Esophagus squamous epithelium (tissue), 5 donors: ENCODE measurements at places on chromosomes 11 and 22.

GRCh38 chr22:37193629-37194191, 5.7 kb upstream of the C1QTNF6 start:
- no peak for DNase-seq

DNA sequence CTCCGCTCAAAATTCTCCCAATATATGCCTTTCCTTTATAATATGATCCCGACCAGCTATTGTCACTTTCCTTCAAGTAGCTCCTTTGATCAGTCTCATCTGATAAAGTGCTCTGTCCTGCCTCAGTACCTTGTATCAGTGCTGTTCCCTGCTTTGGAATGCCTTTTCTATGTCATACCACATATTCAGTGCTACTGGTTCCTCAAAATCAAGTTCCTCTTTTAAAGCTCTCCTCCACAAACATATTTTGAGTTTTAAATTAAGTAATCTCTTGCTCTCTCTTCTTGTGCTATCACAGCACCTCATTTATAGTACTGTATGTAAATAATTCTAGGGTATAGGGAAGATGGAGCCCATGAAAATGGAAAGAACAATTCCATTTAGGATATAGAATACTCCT, 137.1 kb upstream of the CTSC start:
- DNase-seq = no peak

DNA sequence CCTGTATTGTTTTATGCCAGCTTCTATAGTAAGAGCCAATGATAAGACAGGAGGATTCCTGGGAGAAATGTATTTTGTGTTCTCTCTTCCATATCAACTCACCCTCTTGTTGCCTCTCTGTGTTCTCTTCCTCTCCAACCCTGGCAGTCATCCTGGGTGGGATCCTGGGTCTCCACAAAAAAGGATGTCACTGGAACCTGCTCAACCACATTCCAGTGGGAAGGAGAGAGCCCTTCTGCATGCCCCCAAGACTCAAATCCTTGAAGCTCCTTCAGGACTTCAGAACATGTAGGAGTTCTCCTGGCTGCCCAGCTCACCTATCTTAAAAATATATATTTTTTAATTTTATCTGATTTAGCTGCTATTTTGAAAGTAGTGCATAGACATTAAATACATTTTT, 26.1 kb downstream of the APOL6 start:
- no peak for DNase-seq

- no peak for DNase-seq
Observed at GRCh38 chr11:79822766-79823165, 381.9 kb upstream of the TENM4 start.

- DNase-seq = no peak
Observed at GRCh38 chr11:131923309-131923708, 552.9 kb downstream of the NTM start.

DNA sequence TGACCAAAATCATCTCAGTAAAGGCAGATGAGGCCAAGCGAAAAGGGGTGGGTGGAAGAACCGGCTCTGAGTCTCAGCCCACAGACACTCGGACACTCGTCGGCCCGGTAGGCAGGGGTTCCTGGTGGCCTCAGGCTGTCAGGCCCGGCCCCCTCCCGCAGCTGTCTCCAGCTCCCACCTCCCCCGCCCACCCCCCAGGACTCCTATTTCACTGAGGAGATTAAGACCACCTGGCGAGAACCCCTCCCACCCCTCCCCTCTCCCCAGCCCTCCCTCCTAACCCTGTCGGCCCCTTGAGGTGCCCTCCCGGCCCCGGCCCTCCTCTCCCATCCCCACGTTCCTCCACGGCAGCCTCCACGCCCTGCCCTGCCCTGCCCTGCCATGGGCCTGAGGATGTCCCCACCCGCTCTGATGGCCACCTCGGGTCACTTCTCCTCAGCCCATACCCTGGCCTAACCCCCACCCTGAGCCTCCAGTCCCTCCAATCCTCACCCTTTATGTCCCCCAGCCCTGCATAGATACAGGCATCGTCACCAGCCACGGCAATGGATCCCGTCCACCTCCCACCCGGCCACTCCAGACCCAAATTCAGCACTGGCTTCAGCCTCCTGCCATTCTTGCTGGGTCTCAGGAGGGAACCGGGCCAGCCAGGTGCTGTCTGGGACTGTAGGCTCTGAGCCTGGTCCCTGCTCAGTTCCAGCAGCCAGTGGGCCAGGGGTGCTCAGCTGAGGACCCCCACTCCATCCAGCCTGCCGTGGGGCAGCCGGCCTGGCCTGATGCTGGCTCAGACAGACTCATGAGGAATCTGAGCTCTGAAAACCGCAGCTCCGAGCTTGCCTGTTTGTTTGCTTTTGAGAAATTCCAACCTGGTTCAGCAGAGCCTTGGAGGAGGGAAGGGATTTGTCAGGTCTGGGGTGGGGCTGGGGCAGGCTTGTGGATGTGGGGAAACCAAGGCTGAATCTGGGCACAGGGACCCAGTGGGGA, 9.8 kb upstream of the TBX1 start:
- DNase-seq = no peak

DNA sequence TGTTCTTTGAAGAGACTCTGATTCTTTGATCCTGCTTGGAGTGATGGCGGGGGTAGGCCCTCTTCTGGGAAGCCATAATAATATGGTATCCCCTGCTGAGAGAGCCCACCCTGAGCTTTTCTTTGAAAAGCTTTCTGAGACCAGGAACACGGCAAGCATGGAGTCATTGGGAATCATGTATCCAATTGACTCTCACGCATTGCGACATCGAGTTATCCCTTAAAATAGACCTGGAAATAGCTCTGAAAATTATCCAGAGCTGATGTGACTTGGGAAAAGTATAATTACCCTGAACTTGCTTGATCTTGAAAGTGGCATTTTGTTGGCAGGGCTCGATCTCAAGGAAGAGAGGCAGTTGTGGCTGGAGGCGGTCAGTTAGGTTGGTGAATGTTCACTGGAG, 36.8 kb upstream of the MPEG1 start:
- no peak for DNase-seq

DNA sequence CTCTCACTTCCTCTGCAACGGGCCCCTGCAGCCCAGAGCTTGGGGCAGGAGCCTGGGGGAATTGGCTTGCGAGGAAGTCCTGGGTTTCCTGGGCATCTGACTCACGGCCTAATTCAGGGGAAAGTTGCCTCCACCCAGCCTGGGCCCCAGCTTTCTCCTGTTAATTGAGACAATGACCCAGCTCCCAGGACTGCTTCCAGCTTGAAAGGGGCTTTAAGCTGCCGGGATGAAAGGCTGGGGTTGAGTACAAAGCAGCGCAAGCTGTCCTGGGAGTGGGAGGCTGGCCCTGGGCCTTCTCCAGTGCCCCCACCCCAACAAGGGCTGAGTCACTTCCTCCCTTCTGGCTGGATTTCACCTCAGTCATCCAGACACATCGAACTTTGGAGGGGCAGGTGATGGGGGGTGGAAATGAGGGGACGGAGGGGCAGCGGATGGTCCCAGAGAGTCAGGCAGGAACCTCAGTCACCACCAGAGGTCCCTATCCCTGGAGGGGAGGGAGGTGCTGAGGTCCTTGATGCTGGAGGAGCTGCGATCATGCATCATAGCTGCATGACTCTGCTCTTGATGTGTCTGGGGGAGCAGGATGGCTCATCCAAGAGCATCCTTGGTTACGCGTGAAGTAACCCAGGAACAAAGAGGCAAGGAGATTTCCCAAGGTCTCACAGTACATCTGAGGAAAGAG, 30.1 kb upstream of the OAF start:
- DNase-seq = no peak

DNA sequence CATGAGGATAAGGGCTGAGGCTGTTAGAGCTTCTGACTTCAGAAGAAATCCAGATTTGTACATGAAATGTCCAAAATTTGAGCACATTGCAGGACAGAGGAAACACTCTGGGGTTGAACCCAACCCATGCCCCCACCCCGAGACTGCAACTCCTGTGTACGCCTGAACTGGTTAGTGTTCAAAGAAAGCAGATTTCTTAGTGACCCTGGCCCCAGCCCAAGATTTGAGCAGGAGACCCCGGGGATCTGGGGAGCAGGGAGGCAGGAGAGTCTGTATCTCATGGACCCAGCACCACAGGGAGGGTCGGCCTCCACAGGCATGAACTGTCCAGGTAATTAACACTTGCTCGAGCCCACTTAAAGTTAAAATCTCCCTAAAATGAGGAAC, 69.3 kb upstream of the WNT7B start:
- DNase-seq = no peak

- no peak for DNase-seq
Observed at GRCh38 chr11:45885274-45885920, at the start of gene MAPK8IP1. Gene MAPK8IP1, plus strand, starts transcription at chr11:45885651. Its CDS starts 170 bp downstream, at chr11:45885821.

- DNase-seq = no peak
Observed at GRCh38 chr22:42745118-42745517, 24.4 kb upstream of the A4GALT start.

DNA sequence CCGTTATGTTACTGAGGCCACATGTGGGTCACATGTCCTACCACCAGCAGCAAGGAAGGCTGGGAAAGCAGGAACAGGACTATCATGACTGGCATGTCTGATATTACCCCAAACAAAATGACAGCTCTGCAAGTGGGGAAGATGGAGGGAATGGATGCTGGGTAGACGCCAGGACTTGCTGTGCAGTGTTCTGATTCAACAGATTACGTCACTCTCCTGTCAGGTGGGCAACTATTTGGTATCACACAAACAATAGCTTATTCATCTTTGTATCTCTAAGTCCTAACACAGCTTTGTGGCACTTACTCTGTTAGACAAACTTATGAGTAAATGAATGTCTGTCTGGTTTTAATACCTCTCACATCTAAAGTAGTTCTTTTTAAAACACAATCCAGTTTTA, 105.2 kb downstream of the SPON1 start:
- no peak for DNase-seq

GRCh38 chr11:10641912-10642697, 51.5 kb downstream of the IRAG1 start:
- DNase-seq = no peak

DNA sequence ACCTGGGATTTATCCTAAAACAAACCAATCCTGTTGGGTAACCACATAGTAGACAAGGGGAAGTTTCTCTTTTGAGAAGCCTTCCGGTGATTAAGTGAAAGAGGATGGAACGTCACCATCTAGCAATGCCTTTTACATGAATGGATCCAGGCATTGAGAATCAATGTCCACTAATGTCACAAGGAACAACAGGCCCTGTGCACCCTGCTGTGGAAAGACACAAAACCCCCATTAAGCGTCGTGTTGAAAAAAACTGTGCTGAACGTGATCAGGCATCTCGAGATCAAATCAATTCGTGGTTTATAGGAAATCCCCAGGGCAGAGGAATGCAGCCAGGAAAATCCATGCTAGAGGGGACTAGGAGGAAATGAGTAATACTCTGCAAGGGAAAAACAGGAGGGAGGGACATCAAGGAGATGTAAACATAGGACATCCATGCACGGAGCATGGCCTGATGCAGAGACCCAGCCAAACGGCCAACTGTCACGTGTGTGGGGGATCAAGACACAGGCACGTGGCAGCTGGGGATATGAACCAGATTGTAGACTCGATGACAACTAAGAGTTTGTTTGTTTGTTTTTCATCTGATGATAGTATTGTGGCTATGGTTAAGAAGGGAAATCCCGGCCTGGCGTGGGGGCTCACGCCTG, 38.6 kb upstream of the CARS1 start:
- DNase-seq = no peak

GRCh38 chr11:26704249-26704648, 17.6 kb downstream of the SLC5A12 start:
- DNase-seq = no peak

- no peak for DNase-seq
Observed at GRCh38 chr11:9091044-9091922, at the start of gene SCUBE2. Gene SCUBE2, minus strand, starts transcription at chr11:9091599. Its CDS starts 71 bp downstream, at chr11:9091528.

DNA sequence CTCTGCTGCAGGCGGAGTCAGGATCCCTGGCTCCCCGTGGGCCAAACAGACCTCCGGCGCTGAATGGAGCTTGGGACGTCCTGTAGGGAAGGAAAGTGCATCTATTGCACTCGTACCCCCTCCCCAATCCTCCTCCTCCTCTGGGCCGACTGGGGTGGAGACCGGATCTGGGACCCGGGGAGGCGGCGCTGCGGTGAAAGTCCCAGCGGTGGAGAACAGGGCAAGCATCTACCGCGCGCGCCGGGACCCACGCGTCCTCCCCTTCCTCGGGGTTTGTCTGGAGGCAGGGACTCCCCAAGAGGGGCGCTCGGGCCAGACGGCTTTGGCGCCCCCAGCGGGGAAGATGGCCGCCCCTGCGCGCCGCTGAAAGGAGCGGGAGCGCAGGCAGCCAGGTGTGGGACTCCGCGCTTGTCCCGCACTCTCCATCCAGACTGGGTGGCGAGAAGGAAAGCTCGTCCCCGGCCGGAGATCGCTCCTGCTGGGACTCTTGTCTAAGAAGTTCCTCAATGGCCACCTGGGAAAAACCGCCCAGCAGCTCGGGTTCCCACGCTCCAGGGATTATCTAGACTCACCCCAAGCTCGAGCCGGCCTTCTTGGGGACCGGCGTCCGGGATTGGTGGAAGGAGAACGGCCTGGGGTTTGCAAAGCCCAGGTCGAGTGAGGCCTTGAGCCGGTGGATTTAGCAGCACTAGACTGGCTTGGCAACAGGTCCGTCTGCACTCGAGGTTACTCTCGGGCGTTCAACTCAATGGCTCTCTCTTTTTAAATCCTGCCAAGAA, 718 bp downstream of the FADS2 start:
- no peak for DNase-seq

GRCh38 chr11:1533342-1533725, 38.7 kb downstream of the DUSP8 start:
- no peak for DNase-seq

GRCh38 chr11:131656839-131657211, 286.4 kb downstream of the NTM start:
- no peak for DNase-seq

DNA sequence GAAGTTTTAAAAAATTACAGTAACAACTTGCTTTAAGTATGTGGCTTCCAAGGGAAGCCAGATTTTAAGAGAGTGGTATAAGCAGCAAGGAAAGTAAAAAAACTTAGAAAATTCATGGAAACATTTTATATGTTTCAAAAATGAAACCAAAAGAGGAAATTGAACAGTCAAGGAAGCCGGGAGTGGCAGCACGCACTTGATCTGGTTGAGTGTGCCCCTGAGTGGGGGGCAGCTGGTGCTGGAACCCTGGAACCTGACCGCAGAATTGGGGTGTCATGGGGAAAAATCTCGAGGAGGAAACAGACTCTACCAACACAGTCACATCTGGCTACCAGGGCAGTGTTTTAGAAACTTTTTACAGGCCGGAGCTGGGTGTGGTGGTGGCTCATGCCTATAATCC, 14.0 kb downstream of the MICALL1 start:
- no peak for DNase-seq

- no peak for DNase-seq
Observed at GRCh38 chr11:69702239-69702691, 1.6 kb downstream of the FGF19 start.

DNA sequence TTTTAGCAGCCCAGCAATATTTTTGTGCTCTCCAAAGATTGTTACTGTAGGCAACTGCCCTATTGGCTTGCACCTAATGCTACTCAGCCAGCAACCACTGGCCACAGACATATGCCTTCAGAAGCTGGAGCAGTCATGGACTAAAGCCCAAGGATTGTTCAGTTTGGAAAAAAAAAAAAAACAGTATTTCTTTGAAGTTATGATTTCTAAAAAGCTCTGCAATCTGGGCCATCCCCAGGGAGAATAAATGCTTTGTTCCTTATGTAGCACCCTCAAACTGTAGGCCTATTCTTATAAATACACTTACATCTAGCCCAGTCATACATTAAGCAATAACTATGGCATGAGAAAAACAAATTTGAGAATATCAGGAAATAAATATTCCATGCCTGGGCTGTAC, 2190.5 kb upstream of the RAG2 start:
- no peak for DNase-seq
